ENCODE measurements at places on chromosomes 5 and 9. TPM values are rescaled to one million over a fixed set of nuclear protein-coding genes. Genes with fewer than 3 reads are reported as not detected.
A peak's percentile ranks its signal among the peaks of the same experiment; 100 is the strongest.

GRCh38 chr5:64792469-64792868, 23.7 kb downstream of the CWC27 start:
- DNase-seq, result no peak

Gene C5orf58
- not detected for polyA plus RNA-seq

GRCh38 chr5:53482717-53483638, 2.5 kb downstream of the FST start:
- DNase-seq, result no peak

Gene CYLC2
- polyA plus RNA-seq, result not detected

DNA sequence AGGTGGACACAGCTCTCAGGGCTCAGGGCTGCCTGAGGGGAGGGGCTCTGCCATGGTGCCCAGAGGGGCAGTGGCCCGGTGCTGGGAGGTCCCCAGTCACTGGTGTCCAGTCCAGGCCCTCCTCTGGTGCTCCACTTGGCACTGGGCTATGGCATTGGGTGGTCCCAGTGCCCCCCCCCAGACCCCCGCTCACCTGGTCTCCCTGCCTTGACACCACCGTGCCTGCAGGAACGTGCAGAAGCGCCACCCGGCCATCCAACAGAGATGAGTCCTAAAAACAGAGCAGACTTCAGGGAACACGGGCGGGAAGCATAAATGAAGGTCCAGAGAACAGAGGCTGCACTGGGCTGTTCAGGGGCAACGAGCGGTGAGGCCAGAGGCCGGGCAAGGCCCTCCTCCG, 42.3 kb upstream of the NSMF start:
- DNase-seq, result no peak

DNA sequence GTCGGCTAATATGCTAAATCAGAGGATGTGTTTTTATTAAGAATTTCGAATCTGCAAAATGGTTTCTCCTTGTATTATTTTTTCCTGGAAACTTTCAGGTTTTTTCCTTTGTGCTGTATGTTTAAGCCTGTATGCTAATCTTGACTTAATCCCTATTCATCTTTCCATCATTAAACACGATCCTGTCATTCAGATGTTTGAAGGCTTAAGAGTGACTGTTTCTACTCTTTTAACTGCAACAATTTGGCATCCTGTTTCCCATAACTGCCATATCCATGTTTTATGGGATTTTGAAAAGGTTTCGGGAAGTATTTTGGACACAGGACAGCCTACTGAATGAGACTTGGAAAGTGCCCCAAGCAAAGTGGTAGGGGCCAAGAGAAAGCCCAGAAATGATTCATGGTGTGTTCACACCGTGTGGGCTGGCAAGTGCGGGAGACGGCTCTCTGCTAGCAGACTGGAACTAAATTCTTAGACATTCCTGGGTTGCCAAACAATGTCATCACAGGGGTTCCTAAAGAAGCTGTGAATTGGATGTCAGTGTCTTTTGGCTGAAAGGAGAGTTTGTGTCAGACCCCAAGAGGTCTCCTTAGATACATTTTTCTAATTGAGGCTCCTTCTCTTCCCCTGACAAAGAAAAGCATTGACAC, 125.4 kb upstream of the ADAMTS16 start:
- DNase-seq, result no peak

DNA sequence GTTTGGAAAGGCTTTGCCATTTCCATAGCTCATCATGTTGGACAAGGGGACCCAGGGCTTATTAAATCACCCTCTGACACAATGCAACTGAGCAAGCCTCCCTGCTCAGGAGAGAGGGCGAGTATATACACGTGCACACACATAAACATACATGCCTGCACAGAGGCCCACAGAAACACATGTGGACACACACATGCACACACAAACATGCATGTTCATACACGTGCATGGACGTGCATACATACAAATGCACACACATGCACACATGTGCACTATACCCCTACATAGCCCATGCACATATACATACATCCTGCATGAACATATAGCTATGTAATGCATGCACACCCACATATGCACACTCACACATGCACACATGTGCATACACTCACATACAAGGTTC, 99.5 kb upstream of the ALDH1B1 start:
- DNase-seq, result no peak

DNA sequence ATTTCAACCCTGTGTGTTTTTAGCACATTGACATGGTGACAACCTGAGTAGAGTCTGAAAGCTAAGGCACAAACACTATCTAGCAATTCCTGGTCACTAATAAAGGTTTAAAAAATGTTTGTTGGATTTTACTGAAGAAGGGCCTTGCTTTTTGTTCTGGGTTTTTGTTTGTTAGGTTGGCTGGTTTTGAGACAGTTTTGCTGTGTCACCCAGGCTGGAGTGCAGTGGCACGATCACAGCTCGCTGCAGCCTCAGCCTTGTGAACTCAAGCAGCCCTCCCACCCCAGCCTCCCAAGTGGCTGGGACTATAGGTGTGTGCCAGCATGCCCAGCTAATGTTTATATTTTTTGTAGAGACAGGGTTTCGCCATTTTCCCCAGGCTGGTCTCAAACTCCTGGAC, 39.0 kb downstream of the PRKACG start:
- no peak for DNase-seq

GRCh38 chr5:122175852-122176251, 46.5 kb downstream of the ZNF474 start:
- DNase-seq, result no peak

DNA sequence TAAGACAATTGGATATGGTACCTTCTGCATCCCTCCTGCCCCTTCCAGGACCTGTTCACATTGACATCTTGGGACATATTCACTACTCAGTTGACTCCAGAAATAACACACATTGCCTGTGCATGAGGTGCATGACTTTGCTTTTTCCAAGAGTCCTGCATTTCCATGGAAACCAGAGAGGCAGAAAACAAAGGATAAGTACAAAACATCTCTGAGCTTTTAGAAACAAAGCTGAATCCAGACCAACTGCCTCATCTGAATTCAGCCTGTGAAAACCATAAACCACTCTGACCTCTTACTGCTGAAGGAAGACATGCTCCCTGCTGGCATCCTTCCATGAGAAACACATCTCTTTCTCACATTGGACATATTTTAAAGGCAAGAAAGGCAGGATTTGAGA, 695.1 kb downstream of the TAF11L14 start:
- DNase-seq, result no peak

DNA sequence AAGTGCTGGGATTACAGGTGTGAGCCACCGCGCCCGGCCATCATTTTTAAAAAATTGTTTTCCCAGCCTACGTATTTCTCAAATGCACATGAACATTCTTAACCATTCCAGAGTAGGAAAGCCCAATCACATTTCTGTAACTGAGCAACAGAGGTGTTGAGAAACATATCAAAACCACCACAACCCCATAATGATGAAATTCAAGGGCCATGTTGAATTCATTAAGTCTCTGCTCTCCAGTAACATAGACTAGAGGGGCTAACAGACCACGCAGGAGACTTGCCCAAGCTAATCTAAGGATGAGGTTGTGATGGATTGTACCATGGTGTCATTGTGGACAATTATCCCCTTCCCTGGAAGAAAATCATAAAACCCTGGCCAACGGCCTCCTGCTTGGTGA, 52.9 kb downstream of the MYO10 start:
- DNase-seq, result no peak

DNA sequence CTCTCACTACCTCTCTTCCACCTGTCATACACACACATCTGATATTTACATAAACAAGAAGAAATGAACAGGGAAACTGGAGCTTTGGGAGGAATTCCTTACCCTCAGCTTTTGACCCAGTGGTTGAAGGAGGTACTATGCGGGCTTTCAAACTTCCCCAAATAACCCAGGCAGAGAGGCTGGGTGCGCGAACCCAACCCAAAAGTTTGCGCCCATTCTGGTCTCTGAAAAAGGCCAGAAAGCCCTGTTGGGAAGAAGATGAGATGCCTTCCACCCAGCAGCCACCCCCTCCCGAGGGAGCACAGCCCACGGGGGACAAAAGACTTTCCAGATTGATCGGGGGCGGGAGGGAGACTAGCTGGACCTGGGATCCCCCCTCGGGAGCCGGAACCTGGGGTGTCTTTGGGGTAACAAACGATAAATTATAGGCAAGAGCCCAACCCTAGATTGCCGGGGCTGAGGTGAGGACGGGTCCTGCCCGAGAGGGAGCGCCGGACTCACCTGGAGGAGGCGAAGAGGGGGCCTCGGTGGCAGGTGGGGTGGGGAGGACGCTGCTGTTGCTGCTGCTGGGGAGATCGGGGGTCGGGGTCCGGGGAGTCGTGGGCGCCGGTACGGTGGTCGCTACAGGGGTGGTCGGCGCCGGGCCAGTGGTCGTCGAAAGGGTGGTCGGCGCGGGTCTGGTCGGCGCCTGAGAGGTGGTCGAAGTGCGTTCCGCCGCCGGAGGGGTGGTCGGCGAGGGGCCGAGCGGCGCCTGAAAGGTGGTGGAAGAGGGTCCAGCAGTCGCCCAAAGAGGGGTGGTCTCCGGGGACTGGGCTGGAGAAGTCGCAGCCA, 798 bp downstream of the MEGF9 start:
- DNase-seq, result no peak

Gene ORM1
- polyA plus RNA-seq, result not detected

Gene VCAN
- 0.77 TPM for polyA plus RNA-seq

Gene KIF4B
- not detected for polyA plus RNA-seq

GRCh38 chr9:135076143-135076875, 11.2 kb upstream of the OLFM1 start:
- DNase-seq, result no peak

- DNase-seq, result no peak
Observed at GRCh38 chr9:32385152-32385884, 875 bp downstream of the ACO1 start.

Gene NUTM2F
- polyA plus RNA-seq, result not detected

Gene MED22
- 20.9 TPM for polyA plus RNA-seq

Gene EIF4EBP3
- polyA plus RNA-seq, result 11.6 TPM

DNA sequence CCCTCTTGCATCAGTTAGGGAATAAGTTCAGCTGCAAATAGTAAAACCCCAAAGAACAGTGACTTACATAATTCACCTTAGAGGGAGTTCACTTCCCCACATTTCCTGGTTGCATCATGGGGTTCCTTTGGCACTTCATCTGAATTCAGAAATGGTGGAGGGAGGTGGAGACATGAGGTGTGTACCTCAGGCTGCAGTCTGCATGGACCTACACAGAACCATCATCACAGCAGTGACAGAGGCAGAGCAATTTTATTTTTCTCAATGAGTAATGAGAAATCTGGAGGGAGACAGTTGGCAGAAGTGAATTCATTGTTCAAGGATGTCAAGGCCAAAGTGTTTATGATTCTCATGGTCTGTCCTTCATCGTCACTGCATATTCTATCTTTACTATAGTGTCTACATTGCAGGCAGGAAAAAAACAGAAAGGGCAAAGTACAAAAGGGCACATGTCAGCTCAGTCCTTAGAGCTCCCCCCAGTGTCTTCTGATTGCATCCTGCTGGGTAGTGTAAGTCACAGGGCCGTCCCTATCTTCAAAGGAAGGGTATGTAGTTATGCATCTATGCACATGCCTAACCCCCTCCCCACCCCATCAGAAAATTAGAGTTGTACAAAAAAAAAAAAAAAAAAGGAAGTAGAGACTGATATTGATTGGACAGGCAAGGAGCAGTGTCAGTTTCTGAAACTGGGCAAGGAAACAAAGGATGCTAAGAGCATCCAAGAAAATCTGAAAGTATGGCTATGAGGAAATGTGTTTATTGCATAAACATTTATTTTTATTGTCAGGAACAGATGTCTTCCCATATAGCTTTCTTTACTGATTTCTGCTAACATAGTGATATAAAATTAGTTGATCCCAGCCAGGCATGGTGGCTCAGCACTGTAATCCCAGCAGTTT, 132.7 kb upstream of the APC start:
- DNase-seq, result no peak

- peak; percentile 79 for DNase-seq
Observed at GRCh38 chr9:89661956-89662717, 57.3 kb downstream of the GADD45G start.

- DNase-seq, result peak; percentile 93
Observed at GRCh38 chr9:128098297-128099230, 29.0 kb downstream of the PTGES2 start.

DNA sequence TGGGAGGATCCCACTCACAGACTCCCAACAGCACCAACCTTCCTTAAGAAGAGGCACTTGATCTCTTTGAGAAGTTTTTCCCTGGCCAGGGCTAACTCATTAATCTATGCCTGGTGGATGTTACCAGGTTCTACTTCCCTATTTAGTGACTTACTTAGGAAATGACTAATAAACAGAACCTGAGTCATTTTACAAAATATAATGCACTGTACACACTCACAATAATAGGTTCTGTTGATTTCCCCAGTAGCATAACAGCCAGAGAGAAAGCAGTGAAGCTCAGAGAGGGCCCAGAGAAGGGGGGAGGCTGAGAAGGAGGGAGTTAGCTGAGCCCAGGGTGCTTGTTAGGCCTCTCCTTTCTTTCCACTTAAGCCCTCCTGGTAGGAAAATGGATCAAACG, 27.1 kb downstream of the FRMD3 start:
- peak; percentile 10 for DNase-seq

- DNase-seq, result no peak
Observed at GRCh38 chr5:151015974-151016587, 4.3 kb upstream of the GPX3 start.

Gene ALDH1A1
- polyA plus RNA-seq, result 0.94 TPM

Gene RANBP3L
- not detected for polyA plus RNA-seq

- peak; percentile 45 for DNase-seq
Observed at GRCh38 chr5:166906991-166907713, 1384.3 kb upstream of the WWC1 start.

Gene WHRN
- 2.0 TPM for polyA plus RNA-seq

DNA sequence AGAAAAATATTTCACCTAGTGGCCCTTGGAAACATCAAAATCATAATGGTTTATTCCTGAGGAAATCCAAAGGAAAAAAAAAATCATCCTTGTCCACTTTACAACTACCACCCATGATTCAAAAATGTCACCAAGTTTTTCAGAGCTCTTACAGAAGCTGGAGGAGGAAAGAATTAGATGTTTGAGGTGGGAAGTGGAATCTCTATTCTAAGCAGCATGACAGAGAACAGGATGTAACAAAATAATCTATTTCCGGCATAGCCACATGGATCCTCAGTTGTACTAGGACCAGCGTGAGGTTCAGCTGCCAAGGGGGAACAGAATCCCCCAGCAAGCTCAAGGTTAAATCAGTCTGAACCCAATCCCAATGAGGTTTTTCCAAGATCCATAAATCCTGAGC, 40.2 kb downstream of the FBXW11 start:
- DNase-seq, result no peak

- no peak for DNase-seq
Observed at GRCh38 chr5:137248527-137248926, 250.6 kb downstream of the SPOCK1 start.

Gene DEPDC1B
- 17.6 TPM for polyA plus RNA-seq

Measured in foreskin keratinocyte (primary cell).